ENCODE measurements at places on chromosomes 5 and 9. TPM values are rescaled to one million over a fixed set of nuclear protein-coding genes. Genes with fewer than 3 reads are reported as not detected.

DNA sequence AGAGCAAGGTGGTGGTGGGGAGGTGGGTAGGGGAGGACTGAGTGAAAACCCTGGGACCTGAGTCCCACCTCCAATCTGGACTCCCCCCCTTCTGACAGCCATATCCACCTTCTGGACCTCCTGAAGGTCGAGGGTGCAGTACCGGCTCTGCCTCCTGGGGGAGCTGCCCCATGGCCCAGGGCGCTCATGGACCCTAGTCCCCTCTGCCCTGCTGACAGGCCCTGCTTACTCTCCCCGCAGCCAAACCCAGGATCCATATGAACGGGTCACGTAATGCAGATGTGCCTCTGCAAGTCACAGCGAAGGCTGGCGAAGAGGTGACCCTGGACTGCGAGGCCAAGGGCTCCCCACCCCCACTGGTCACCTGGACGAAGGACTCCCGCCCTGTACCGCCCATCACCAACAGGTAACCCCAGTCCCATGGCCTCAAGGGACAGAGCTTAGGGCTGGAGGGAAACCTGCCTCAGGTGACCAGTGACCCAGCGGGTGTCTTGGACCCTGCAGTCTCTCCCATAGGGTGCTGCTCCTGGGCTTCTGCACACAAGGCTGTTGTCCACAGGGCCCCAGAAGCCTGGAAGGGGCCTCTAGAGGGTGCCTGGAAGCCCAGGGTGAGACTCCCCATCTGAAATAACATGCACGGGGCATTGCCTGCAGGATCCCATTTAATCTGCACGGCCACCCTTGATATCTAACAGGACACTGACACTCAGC is 61.7 kb downstream of the HMCN2 start:
- DNase-seq, result no peak

- DNase-seq, result no peak
Observed at GRCh38 chr5:174505621-174506020, 218.8 kb upstream of the MSX2 start.

DNA sequence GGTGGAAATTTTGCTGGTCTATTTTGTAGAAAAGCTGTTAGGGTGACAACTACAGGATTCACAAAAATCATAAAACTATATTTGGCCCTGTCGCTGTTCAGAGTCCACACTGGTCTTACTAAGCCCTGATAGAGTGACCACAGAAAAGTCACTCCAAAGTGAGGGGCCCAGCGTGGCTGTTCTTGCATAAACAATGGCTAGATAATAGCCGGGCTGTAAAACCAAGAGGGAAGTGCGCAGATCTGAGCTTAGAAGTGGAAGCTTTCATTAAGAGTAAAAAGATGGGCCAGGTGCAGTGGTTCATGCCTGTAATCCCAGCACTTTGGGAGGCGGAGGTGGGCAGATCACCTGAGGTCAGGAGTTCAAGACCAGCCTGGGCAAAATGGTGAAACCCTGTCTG is 15.5 kb upstream of the CTSL start:
- no peak for DNase-seq

- DNase-seq, result no peak
Observed at GRCh38 chr5:109242518-109242917, 167.3 kb downstream of the PJA2 start.

- DNase-seq, result no peak
Observed at GRCh38 chr5:150777685-150778084, 872 bp upstream of the SMIM3 start.

- DNase-seq, result peak; percentile 74
Observed at GRCh38 chr5:64165500-64166200, at the start of gene RNF180. RNF180 (plus strand) TSS chr5:64165843; CDS start chr5:64200808, 34,965 bp downstream.

DNA sequence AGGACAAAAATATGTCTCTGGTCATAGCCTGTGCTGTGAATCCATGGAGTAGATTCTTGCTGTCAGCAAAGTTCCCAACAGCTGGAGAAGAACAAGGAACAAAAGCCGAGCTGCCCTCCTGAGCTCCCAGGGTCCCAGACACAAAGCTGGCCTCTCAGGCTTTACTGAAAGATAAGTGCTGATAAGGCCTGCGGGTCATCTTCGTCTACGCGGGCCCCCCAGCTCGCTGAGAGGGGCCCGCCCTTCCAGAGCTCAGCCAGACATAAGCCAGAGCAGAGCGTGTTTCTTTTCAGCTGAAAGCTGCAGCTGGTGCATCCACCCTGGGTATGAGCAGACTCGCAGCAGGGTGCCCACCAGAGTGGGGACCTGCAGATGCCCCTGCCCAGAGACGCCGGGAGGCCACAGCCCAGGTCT is 84.7 kb downstream of the HSD17B3 start:
- no peak for DNase-seq

GRCh38 chr9:85042981-85043647 is 373.6 kb downstream of the NTRK2 start:
- DNase-seq, result no peak

- no peak for DNase-seq
Observed at GRCh38 chr9:92384375-92384774, 20.0 kb downstream of the OGN start.

- DNase-seq, result no peak
Observed at GRCh38 chr9:110197330-110198187, 10.4 kb downstream of the C9orf152 start.

DNA sequence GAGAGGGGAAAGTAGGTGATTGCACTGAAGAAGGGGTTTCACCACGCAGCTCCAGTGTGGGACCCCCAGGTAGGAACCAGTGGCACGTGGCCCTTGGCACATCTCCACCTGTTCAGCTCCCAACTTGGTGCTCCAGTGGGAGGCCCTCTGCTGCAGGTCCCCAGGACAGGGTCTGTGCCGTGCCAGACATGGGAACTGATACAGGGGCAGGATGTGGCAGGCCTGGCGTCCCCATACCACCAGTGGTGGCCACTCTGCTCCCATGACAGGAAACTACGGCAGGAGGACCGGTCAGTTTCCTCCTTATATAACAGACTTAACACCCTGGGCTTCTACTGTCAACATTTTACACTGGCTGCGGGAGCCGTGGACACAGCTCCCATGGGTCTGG is 67.3 kb downstream of the PSMB7 start:
- DNase-seq, result no peak

DNA sequence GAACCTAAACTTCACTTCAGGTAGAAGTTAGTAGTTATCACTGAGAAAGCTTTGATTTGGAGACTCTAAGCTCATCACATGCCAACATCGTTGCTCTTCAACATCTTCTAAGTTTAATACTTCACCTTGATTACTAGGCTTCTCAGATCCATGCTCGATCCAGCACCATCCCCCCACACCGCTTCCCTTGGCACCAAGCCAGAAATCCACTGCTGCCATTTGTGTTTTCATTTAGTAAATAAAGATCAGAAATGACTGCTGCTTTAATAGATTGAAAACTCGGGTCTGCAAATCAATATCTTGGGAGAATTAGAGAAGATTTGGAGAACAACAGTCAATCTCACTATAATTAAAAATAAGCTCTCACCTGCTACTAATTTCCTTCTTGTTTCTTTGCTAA is 214.7 kb upstream of the NR4A3 start:
- DNase-seq, result no peak

CCNB1 gene
- 2.7 TPM for total RNA-seq

IFNA21 gene
- total RNA-seq, result not detected

PSD2 gene
- total RNA-seq, result 0.08 TPM

MYORG gene
- 76.2 TPM for total RNA-seq

DAB2 gene
- 7.6 TPM for total RNA-seq

TMC1 gene
- 0.18 TPM for total RNA-seq

NOXA1 gene
- 6.0 TPM for total RNA-seq

SPATA31D4 gene
- not detected for total RNA-seq

CCDC192 gene
- not detected for total RNA-seq
